ENCODE measurements at places on chromosomes 11 and 22.

DNA sequence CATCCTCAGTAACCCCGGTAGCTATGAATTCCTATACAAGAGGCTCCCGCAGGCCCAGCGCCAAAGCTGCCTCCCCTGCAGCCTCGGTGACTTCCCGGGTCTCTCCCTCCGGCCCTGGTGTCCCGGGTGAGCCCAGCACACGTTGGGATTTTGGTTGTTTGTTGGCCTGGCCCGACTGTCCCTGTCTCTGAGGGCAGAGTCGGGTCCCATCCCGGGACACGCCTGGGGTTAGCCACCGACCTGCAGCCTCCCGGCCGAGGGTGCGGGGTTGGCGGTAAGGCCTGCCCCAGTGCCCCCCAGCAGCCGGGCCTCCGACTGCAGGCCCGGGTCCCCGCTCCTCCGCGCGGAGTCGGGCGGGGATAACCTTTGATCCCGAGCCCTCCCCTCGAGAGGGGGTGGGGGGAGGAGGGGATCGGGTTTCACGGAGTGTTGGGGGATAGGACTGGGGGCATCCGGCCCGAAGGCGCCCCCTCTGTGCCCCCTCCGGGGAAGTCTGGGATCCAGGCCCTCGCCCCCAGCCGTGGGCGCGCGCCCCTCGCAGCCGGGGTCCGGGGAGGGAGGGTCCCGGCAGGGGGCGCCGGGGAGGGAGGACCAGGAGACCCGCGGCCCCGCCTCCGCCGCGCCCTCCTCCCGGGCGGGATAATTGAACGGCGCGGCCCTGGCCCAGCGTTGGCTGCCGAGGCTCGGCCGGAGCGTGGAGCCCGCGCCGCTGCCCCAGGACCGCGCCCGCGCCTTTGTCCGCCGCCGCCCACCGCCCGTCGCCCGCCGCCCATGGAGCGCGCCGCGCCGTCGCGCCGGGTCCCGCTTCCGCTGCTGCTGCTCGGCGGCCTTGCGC is at the start of gene FBLN1:
TSS of gene FBLN1 (plus strand) at position 669 of the 835 bp plus-strand sequence. CDS start at position 772, 103 bp downstream.
- no peak for DNase-seq

DNA sequence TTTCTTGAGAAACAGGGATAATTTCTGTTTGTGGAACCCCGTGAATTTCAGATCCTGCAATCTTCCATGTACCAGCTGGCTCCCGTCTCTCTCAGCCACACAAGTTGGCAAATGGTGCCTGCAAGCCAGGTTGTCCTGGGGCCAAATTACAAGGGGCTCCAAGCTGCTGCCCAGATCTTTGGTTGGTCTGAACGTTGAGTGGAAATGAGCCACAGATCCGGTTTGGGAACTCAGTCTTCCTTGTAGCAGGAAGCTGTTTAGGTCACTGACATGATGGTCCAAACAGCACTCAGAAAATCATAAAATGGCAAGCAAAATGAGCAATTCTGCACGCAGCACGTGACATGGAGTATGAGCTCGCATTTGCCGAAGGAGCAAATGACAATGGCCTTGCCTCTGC is 1496.4 kb downstream of the TBC1D22A start:
- peak; percentile 74 for DNase-seq

GRCh38 chr11:26088391-26088790 is 243.5 kb upstream of the ANO3 start:
- DNase-seq = peak; percentile 9

DNA sequence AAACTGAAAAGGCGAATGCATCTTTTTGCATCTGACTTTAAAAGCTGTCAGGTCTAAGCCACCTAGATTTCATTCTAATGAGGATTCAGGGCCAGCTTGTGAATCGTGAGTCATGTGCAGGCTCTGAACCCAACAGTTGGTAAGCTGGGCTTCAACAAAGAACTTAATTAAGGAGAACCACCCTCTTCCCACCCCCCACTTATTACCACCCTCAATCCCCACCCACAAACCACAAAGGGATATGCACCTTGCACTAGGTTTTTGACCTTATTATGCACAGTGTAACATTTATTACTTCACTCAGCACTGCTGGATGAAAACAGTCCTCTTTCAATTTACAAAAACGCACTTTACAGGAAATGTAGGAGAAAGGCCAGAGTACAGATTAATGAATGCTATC is 94.1 kb upstream of the LIN7C start:
- DNase-seq = no peak

DNA sequence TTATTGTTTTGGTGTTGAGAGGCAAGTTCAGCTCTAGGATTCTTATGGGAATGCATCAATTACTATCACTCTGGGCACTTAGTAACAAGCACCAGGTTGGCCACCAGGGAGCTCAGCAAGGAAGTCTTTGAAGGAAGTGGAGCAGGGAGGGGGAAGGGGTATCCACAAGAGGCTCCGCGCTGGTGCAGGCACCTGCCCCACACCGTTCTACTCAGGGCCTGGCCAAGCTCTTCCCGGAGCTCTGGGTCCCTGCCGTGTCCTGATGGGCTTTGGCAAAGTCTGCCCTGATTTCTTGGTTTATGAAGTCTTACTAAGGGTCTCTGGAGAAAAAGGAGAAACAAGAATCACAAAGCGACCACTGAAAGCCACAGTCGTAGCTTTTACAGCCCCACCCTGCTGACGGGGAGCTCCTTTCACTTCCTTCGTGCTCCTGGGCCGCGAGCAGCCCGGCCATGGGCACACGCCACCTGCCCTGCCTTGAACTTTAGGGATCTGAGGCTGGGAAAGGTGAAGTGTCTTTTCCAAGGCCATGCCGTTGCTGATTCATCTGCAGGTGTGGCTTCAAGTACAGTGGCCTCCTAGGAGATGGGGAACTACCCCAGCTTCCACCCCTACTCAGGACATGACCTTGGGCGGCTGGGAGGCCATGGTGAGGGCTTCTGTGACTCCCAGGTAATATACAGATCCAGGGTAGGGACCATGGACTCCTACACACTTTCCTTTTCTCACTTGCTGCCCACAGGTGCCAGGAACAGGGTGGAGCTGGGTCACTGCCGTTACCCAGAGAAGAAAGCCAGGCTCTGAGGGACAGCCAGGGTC is 15.9 kb upstream of the LRRC32 start:
- no peak for DNase-seq

- DNase-seq = no peak
Measured at GRCh38 chr22:19346677-19347265, 55.3 kb upstream of the CLTCL1 start.

GRCh38 chr11:37718431-37718999 is 1120.5 kb upstream of the RAG2 start:
- DNase-seq = no peak

GRCh38 chr11:113613619-113614018 is 92.5 kb downstream of the TMPRSS5 start:
- no peak for DNase-seq

GRCh38 chr11:58958500-58958899 is 19.2 kb downstream of the GLYATL1 start:
- no peak for DNase-seq

- DNase-seq = no peak
Measured at GRCh38 chr11:12592283-12592682, 81.9 kb upstream of the TEAD1 start.

DNA sequence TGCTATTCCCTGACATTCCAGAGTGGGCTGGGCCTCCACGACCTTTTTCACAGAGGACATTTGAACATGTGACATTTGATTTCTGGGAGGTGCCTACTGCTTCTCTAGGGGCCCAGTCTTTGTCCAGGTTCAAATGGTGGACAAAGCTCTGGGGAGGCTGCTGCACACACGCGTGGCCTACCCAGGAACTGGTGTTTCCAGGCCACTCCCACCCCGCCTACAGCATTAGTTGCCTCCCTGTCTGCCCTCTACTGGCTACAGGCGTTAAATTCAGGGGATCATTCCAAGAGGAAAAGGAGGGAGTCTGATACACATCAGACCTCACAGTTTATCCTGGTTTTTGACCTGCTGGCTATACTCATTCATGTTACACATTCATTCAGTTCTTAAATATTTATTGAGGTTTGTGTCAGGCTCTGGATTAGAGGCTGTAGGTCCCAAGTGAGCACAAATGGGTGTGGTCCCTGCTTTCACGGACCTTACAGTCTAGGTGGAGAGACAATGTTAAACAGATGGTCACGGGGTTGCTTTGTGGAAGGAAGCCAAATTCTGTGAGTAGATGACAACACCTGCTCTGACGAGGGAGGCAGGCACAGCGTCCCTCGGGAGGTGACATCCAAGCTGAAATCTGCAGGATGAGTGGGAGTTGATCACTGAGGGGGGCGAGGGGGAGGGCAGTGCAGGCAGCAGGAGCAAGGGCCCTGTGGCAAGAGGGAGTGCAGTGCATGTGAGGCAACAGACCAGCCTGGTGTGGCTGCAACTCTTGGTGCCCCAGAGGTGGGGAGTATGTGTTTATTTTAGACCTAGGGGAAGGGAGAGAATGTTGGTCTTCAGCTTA is 11.8 kb downstream of the TUB start:
- no peak for DNase-seq

DNA sequence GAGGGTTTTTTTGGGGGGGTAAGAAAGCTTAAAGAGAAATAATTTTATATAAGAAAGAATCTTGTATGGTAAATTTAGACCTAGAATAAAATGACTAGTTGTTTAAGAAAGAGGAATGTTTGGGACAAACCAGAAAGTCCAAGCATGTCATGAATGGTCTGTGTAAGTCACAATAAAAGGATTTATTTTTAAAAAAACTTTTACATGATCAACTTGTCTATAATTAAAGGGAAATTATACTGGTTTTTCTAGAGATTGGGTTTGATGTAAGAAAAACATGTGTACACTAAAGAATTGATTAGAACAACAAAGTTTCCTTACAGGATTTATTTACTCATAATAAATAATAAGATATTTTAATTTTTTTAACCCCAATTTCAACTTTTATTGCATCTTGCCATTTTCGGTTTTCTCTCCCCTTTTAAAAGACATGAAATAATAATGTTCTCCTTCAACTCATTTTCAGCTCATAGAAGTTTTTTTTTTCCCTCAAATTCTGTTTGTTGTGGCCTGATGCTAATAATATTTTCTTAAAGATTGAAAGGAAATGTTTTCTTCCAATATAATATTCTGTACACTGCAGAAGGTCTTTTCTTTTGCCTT is 35.4 kb upstream of the INCENP start:
- no peak for DNase-seq

DNA sequence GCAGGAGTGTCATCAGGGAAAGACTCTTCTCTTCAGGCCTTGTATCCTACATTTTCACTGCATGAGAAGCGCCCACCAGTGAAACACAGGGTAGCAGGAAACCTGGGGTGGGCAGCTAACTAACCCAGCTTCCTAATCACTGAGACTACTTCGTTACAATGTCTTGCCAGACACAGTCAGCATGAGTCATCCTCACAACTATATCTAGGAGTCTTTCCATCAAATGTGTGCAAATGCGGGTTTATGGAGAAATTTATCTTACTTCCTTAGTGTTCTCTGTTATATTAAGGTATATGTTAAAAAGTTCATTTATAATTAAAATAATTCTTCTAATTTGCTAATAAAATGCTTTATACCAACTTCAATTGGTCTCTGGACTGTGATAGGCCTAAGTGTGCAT is 79.9 kb upstream of the RAB1B start:
- no peak for DNase-seq

- DNase-seq = no peak
Measured at GRCh38 chr22:23815541-23816155, 23.2 kb downstream of the DERL3 start.
